ENCODE measurements at places on chromosomes 7 and 10.

DNA sequence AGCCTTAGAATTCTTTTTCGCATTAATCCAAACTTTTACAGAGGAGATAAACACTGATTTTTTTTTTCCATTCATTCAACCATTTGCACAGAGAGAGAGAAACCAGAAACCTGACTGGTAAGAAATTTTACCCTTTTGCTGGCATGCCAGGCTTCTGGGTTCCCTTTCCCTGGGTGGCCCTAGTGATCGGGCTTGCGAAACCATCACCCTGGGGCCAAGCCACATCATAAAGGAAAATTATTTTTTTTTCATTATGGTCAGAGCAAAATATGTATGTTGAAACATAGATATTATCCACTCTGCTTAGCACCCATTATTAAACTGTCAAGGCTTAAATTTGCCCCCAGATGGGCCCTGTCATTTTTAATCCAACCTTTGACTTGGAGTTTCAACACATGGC, 55.4 kb upstream of the INHBA start:
- no peak for DNase-seq

- DNase-seq = no peak
Measured at GRCh38 chr7:143049362-143049761, 2.8 kb upstream of the OR6V1 start.

- DNase-seq = no peak
Measured at GRCh38 chr10:63300801-63301200, 165.0 kb downstream of the JMJD1C start.

DNA sequence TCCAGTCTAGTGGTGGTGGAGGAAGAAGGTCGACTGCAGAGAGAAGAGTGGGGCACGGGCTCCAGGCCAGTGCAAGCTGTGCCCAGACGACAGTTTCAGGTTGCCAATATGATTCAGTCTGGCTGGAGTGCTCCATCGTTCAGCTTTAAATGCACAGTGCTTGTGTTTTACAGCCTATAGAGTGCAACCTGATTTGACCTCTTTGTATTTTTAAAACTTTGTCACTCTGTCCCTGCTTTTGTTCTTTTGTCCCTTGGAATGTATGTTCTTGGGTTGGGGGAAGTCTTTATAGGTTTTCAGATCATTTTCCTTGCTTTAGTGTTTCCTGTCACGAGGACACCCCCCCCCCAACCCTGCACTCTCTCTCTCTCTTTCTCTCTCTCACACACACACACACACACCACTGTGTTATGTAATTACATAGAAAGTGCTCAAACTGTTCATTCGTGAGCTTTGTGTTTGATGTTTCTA, 198.0 kb downstream of the CAMK1D start:
- no peak for DNase-seq

GRCh38 chr7:3588341-3588740, 287.3 kb downstream of the SDK1 start:
- peak; percentile 56 for DNase-seq

GRCh38 chr10:113095419-113096127, 145.5 kb downstream of the TCF7L2 start:
- no peak for DNase-seq

- no peak for DNase-seq
Measured at GRCh38 chr7:148148456-148148855, 442.1 kb upstream of the C7orf33 start.

GRCh38 chr7:131909151-131909768, 352.8 kb upstream of the PODXL start:
- no peak for DNase-seq

GRCh38 chr10:24849501-24850299, 102.7 kb downstream of the PRTFDC1 start:
- peak; percentile 61 for DNase-seq

GRCh38 chr7:22663721-22664120, 63.3 kb upstream of the IL6 start:
- DNase-seq = no peak

DNA sequence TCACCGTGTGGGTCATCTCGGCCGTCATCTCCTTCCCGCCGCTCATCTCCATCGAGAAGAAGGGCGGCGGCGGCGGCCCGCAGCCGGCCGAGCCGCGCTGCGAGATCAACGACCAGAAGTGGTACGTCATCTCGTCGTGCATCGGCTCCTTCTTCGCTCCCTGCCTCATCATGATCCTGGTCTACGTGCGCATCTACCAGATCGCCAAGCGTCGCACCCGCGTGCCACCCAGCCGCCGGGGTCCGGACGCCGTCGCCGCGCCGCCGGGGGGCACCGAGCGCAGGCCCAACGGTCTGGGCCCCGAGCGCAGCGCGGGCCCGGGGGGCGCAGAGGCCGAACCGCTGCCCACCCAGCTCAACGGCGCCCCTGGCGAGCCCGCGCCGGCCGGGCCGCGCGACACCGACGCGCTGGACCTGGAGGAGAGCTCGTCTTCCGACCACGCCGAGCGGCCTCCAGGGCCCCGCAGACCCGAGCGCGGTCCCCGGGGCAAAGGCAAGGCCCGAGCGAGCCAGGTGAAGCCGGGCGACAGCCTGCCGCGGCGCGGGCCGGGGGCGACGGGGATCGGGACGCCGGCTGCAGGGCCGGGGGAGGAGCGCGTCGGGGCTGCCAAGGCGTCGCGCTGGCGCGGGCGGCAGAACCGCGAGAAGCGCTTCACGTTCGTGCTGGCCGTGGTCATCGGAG, 1.8 kb downstream of the ADRA2A start:
- no peak for DNase-seq

- DNase-seq = no peak
Measured at GRCh38 chr7:137254766-137255165, 88.8 kb downstream of the PTN start.

DNA sequence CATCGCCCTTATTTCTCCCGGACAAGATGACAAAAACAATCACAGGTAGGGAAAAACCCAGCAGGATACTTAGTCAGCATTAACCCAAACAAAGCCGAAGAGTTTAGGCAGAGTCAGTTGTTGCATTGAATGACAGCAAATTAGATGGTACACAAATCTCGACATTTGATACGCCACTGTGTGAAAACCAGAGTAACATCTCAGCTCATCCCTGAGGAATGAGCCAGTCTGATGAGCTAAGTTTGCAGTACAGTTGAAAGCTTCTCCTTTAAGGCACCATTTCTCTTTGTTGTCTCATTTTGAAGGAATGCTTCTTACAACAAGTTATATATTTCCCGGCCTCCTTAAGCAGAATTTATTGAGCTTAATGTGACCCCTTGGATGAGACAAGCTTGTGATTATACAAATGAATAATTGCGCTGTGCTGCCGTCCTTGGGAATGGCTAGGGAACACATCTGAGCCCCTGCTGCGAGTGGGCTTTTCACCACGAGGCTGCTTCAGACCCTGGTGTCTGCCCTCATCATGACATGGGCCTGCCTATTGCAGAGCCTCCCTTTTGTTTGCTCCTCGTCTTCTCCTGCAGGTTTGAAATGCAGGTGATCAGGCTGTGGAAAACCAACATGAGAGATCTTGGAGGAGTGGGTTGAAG, 137.3 kb downstream of the CELF2 start:
- peak; percentile 77 for DNase-seq

- no peak for DNase-seq
Measured at GRCh38 chr7:69699931-69700330, 101.7 kb downstream of the AUTS2 start.

DNA sequence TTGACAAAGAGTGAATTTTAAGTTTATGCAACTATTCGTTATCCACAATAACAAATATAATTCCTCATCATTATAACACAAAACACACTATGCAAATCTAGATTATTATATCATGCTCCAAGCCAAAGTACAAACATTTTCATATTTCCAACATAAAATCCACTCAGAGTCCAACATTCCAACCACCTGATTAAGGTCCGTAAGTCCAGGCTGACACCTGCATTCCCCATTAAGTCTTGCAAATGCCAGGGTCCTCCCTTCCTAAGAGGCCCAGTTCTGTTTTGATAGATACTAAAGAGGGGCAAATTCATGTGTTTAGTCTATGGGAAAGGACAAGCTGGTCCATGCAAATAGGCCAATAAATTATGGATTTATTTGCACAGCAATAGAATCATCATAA, 206.1 kb downstream of the POU6F2 start:
- no peak for DNase-seq

DNA sequence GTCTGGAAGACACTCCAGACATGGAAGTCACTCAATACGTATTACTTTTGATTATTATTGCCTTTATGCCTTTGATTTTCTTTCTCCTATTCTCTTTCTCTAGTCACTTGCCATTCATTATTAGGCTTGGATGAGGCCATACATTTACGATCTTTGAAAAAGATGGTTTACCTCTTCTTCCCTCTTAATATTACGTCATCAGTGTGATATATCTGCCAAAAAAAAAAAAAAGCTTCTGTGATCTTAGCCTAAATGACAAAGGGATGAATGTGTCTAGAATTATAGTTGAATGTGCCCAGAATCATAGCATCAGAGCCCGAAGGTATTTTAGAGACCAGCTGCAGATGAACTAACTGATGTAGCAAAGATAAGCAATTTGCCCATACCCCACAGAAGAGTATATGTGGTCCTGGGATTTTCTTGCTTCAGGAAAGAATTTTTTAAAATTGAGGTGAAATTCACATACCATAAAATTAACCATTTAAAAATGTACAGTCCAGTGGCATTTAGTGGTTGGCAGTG, 73.9 kb downstream of the HHEX start:
- DNase-seq = no peak

DNA sequence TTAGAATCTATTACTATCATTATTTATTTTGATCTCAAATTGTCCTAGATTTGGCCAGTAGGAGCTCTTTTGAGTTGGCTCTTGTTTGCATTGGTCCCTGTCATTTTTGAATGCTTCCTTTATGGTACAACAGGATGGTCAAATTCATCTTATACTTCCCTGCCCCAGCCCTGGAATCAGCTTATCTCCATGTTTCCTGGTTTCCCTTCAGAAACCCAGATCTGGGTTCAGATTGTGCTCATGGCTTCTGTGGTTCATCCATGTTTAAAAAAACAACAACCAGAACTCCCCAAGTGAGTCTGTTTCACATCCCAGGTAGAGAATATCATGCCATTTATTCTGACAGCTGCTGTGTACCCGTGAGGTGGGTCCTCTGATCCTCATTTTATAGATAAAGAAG, 10.6 kb downstream of the ZFYVE27 start:
- no peak for DNase-seq

- no peak for DNase-seq
Measured at GRCh38 chr10:95328013-95328412, 37.2 kb upstream of the PDLIM1 start.

DNA sequence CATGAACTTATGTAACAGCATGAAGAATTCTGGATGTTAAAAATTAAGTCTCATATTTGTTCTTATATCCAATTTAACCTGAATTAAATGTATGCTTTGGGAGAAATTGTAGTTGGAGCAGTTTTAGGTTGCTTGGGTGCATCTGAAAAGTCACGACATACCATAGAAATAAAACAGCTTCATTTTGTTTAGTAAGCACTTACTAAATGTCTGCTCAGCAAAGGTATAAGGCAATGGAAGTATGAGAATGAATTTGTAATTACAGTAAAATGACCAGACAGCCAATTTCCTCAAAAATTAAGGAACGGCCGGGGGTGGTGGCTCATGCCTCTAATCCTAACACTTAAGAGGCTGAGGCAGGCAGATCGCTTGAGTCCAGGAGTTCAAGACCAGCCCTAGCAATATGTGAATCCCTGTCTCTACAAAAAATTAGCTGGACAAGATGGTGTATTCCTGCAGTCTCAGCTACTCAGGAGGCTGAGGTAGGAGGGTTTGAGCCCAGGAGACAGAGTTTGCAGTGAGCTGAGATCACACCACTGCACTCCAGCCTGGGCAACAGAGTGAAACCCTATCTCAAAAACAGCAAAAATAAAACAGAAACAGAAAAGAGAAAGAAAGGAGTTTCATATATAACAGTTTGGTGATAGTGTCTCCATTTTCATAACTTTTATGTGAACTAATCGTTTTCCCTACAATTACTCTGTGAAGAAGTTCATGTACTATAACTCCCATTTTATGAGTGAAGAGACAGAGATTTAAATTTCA, 47.2 kb upstream of the KLF6 start:
- no peak for DNase-seq

DNA sequence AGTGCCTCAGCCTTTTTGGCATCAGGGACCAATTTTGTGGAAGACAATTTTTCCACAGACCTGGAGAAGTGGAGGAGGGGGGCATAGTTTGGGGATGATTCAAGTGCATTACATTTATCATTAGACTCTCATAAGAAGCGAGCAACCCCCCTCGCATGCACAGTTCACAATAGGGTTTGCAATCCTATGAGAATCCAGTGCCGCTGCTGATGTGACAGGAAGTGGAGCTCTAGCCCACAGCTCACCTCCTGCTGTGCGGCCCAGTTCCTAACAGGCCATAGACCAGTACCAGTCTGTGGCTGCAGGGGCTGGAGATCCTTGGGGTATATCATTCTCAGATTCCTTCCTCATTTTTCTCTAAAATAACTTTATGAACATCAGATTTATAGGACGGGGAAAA, 50.8 kb downstream of the ATAD1 start:
- DNase-seq = no peak

DNA sequence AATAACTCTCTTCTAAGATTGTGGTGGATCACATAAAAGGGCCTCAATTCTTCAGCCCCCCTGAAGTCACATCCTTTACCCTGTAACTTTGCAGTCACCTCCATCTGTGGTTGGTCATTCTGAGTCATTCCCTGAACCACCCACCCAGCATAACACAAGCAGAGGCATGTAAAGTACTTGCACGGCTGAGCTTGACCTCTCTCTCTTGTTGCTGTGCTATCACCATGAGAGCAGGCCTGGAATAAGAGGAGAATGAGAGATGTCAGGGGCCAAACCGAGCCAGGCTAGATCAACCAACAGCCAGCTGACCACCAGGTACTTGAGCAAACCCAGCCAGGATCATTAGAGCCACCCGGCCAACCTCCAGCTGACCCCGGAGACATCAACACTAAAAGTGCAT, 13.5 kb upstream of the STK17A start:
- no peak for DNase-seq

- DNase-seq = no peak
Measured at GRCh38 chr7:2904202-2904601, 60.1 kb upstream of the GNA12 start.

DNA sequence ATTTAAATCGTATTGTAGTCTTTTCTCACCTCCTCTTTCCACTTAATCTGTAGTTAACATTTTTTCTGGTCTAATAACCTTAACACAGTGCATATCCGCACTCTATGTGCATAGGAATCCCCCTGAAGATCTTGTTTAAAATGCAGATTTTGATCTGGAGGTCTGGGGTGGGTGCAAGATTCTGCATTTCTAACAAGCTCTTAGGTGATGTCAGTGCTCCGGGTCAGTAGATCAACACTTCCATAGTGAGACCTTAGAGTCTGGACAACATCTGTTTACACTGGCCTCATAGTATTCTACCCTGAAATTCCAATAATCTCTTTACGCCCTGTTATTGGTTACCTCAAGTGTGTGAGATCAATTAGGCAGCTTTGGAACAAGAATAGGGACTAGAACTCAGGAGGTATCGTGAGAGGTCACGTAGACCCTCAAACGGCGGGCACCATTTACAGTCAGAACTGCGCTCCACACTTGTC, 434 bp upstream of the PLEKHA8 start:
- DNase-seq = no peak

- no peak for DNase-seq
Measured at GRCh38 chr7:53326634-53327033, 291.2 kb downstream of the POM121L12 start.

GRCh38 chr7:69597278-69598076, 798 bp upstream of the AUTS2 start:
- DNase-seq = no peak

- no peak for DNase-seq
Measured at GRCh38 chr7:31734456-31734855, 47.4 kb downstream of the PPP1R17 start.

All from NCI-H748 treated with DMSO at 0.1 percent for 48 hours (cell line).